ENCODE measurements at places on chromosomes 2 and 18. TPM values are rescaled to one million over a fixed set of nuclear protein-coding genes. Genes with fewer than 3 reads are reported as not detected.

The E2F6 gene
- polyA plus RNA-seq = 7.5 TPM

The GDF7 gene
- 0.12 TPM for polyA plus RNA-seq

The IL1F10 gene
- not detected for polyA plus RNA-seq

The GPATCH11 gene
- polyA plus RNA-seq = 6.7 TPM

The FLACC1 gene
- polyA plus RNA-seq = not detected

The TEKT4 gene
- not detected for polyA plus RNA-seq

The LCT gene
- not detected for polyA plus RNA-seq

The ATP6V1B1 gene
- not detected for polyA plus RNA-seq

The C2orf72 gene
- 7.6 TPM for polyA plus RNA-seq

The LINC00305 gene
- polyA plus RNA-seq = not detected

The RGPD8 gene
- polyA plus RNA-seq = 0.31 TPM

The SNORC gene
- 2.1 TPM for polyA plus RNA-seq

The HOXD12 gene
- not detected for polyA plus RNA-seq

The VAMP8 gene
- polyA plus RNA-seq = 435 TPM

The IL1RN gene
- 40.9 TPM for polyA plus RNA-seq

The CCDC178 gene
- 2.4 TPM for polyA plus RNA-seq

The MOCOS gene
- 2.5 TPM for polyA plus RNA-seq

The HOXD4 gene
- polyA plus RNA-seq = 0.75 TPM

The AGXT gene
- not detected for polyA plus RNA-seq

The TOGARAM2 gene
- 0.80 TPM for polyA plus RNA-seq

The LHCGR gene
- 0.25 TPM for polyA plus RNA-seq

The TEX44 gene
- not detected for polyA plus RNA-seq

The DIPK1C gene
- polyA plus RNA-seq = 1.8 TPM

The CHCHD5 gene
- 61.5 TPM for polyA plus RNA-seq

The CDKL4 gene
- not detected for polyA plus RNA-seq

The PLCD4 gene
- 6.8 TPM for polyA plus RNA-seq

The EPB41L3 gene
- 3.5 TPM for polyA plus RNA-seq

The SERPINB4 gene
- polyA plus RNA-seq = 0.68 TPM

The DSC1 gene
- 0.03 TPM for polyA plus RNA-seq

The PRR30 gene
- not detected for polyA plus RNA-seq

The SMAD4 gene
- polyA plus RNA-seq = 13.3 TPM

The MAP3K19 gene
- not detected for polyA plus RNA-seq

The UGT1A6 gene
- 6.5 TPM for polyA plus RNA-seq

The SLC19A3 gene
- not detected for polyA plus RNA-seq

The HOXD13 gene
- polyA plus RNA-seq = not detected

The CSRNP3 gene
- 0.23 TPM for polyA plus RNA-seq

The CHST9 gene
- polyA plus RNA-seq = 1.5 TPM

The POTEI gene
- not detected for polyA plus RNA-seq

The MEP1B gene
- polyA plus RNA-seq = not detected

The ERFE gene
- 0.75 TPM for polyA plus RNA-seq

The GRB14 gene
- polyA plus RNA-seq = 2.7 TPM

The ZRANB3 gene
- 1.2 TPM for polyA plus RNA-seq

The DCC gene
- polyA plus RNA-seq = not detected

The MARCHF4 gene
- polyA plus RNA-seq = 0.10 TPM

The THSD7B gene
- polyA plus RNA-seq = 0.05 TPM

The TUBA4B gene
- not detected for polyA plus RNA-seq

The EPAS1 gene
- polyA plus RNA-seq = 35.1 TPM

The TTR gene
- polyA plus RNA-seq = 6.1 TPM

The NAB1 gene
- 14.2 TPM for polyA plus RNA-seq

The BUB1 gene
- 0.61 TPM for polyA plus RNA-seq

The NFATC1 gene
- 8.2 TPM for polyA plus RNA-seq

The UPP2 gene
- polyA plus RNA-seq = not detected

Data from stomach (tissue), 19 donors.